CD4-positive, alpha-beta T cell treated with Interleukin-17A for 1 hour (primary cell): ENCODE measurements at places on chromosomes 4 and X.

- no peak for DNase-seq
Measured at GRCh38 chr4:69835766-69836165, 24.2 kb downstream of the SULT1E1 start.

GRCh38 chr4:183448436-183448835 is 4.0 kb downstream of the CDKN2AIP start:
- no peak for DNase-seq

- DNase-seq: no peak
Measured at GRCh38 chr4:84224522-84224921, 274.6 kb downstream of the NKX6-1 start.

GRCh38 chr4:80809039-80809729 is 221.3 kb upstream of the BMP3 start:
- DNase-seq: no peak

DNA sequence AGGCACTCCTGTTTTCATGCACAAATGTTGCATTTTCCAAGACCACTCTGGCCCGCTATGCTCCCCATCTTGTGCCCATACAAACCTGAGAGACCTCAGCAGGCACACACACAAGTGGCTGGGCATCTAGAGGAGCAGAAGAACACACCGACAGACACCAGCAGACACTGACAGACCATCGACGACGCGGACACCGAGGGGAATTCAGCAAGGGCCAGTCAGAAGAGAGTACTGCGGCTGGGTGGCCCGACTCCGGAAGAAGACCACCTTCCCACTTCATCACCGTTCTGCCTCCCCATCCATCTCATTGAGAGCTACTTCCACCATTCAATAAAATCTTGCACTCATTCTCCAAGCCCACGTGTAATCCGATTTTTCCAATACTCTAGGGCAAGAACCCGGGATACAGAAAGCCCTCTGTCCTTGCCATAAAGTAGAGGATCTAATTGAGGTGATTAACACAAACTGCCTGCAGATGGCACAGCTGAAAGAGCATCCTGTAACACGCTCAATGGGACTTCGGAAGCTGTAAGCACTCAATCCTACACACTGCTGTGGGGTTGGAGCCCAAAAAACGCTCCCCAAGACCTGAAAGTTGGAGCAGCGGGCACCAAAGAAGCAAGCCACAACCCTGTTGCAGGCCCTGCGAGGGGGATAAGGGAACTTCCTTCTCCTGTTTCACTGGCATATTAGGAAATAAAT is 780.9 kb downstream of the ARAP2 start:
- no peak for DNase-seq

DNA sequence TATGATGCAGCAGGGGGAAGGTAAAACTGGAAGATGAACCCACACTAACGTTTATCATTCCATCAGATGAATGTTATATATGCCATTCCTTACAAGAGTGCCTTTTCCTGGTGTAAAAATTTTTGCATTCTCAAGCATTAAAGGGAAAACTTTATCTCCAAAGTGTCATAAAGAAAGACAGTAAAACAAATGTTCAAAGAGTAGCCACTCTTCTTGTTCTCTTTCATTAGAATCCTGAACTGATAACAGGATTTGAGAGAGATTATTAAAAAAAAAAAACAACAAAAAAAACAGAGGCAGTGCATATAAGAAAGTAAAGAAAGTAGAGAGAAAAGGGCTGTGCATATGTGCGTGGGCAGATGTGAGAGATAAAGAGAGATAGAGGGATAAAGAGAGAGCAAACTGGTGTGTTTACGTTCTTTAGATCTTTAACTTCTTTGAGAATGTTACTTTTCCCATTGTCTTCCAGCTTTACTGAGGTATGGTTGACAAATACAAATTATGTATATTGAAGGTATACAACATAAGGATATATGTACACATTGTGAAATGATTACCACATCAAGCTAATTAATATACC is 275.4 kb downstream of the HS3ST1 start:
- no peak for DNase-seq

DNA sequence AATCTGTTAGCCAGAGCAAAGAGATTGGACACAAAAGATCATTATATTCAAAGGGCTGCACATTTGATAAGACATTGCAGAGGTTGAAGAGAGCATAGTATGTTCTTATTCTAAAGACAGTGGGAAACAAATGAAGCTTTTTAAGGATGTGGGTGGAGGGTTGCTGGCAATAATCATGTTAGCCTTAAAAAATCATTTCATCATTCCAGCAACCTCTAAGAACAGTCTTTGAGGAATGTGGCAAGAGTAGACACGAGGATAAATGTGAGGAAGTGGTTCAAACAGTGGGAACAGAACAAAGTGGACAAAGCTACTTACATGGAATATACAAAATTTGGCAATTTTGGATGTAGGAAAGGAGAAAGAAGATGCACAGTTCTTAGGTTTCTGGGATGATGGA is 167.3 kb upstream of the SPRY1 start:
- no peak for DNase-seq

DNA sequence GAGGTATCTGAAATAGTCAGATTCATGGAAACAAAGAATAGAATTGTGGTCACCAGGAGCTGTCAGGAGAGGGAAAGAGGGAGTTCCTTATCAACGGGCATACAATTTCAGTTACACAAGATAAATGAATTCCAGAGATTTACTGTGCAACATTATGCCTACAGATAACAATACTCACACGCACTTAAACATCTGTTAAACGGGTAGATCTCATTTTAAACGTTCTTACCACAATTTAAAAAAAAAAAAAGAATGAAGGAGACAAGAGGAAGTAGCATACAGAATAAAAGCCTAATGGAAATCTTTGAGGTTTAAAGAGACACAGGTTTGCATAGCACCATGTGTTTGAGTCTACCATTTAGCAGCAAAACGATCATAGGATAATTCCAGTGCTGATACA is 298.0 kb downstream of the DKK2 start:
- no peak for DNase-seq

- DNase-seq: peak; percentile 38
Measured at GRCh38 chr4:183722731-183723560, 63.9 kb downstream of the TRAPPC11 start.

- DNase-seq: no peak
Measured at GRCh38 chr4:39715788-39716187, 17.9 kb downstream of the UBE2K start.

GRCh38 chrX:23662187-23662586 is 5.1 kb upstream of the PRDX4 start:
- DNase-seq: peak; percentile 56

DNA sequence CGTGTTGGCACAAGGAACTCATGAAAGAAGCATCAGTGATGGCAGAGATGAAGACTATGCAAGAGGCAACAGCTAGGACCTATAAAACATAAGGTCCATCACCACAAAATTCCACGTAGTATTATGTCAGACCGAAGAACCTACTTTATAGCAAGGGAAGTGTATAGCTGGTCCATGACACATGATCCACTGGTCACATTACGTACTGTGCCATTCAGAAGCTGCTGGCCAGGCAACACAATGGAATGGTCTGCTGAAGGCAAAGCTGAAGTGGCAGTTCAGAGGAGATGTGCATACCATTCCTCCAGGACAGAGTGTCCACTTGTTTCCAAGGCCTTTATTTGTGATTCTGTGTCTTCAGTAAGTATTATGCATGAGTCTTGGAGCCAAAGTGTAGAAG is 215.5 kb upstream of the UGT8 start:
- DNase-seq: no peak

GRCh38 chr4:7425124-7425523 is 9.6 kb downstream of the PSAPL1 start:
- DNase-seq: no peak

- no peak for DNase-seq
Measured at GRCh38 chr4:169079942-169080827, 70.1 kb upstream of the CBR4 start.

DNA sequence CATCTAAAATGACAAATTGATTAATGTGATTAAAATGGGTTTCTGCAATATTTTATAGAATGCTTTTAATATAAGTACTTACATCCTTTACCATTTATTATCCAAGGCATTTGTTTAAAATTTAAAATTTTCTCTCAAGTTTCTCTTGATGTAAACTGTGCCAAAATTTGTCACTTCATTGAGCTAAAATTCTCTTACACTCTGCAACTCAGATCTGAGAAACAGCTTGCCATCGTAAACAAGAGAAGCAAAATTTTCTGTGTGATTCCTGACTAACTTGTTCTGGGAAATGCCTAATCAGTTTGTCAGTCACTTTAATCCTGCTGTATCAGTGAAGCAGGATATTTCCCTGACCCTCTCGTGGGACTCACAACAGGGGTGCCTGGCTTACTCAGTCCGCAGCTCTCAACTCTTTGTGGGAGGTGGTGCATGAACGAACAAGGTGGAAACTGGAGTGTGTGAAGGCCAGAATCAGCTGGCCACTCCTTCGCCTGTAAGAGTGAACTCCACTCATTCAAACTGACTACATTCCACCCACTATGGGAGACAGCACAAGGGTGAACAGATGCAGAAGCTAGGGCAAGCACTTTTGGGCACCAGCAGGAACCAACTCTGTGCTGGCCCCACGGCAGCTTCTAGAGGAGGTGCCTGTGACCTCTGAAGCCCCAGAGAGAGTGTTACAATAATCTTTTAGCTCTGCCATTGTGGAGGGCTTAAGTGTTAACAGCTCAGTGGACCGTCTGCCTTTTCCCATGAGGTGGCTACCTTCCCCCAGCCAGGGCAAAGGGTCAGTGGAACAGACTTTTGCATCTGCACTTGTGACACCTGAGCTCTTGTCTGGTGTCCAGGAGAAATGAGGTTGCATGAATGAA is 349.4 kb downstream of the FAT4 start:
- no peak for DNase-seq

GRCh38 chr4:45578874-45579273 is 545.0 kb downstream of the GABRG1 start:
- DNase-seq: no peak

GRCh38 chr4:74317616-74318246 is 9.5 kb downstream of the EPGN start:
- no peak for DNase-seq

DNA sequence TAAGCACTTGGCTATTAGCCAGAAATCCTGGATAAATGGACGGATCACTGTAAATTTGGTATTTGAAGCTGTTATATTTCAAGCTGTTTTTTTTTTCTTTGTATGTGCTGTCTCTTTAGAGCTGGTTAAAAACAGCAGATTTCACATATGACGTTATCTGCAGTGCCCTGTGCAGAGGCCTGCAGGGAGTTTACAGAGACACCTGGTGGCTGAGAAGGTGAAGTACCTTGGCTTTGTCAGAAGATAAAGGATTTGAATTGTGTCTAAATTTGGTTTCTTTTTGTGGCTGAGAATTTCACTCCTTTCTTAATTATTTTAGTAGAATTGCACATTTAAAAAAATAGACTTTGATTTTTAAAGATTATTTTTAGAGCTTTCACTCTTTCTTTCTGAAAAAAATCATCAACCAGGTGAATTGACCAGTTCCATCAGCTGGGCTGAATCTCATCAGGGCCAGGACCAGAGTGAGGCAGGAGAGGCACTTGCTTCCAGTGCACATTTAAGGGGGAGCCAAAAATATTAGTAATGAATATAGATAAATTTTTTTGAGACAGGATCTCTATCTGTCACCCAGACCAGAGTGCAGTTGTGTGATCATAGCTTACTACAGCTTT is 9.6 kb upstream of the CHRNA9 start:
- peak; percentile 86 for DNase-seq

GRCh38 chr4:15868826-15869413 is 69.6 kb downstream of the FGFBP1 start:
- DNase-seq: no peak
